ENCODE measurements at places on chromosomes 11 and 22. TPM values are rescaled to one million over a fixed set of nuclear protein-coding genes. Genes with fewer than 3 reads are reported as not detected.

The SUSD2 gene
- total RNA-seq = 5.7 TPM

The UPB1 gene
- 12.1 TPM for total RNA-seq

The OR51D1 gene
- not detected for total RNA-seq

The PRR14L gene
- 52.3 TPM for total RNA-seq

The SCUBE2 gene
- total RNA-seq = 3.5 TPM

The RIBC2 gene
- 38.5 TPM for total RNA-seq

The GAB4 gene
- 8.5 TPM for total RNA-seq

The GPHA2 gene
- total RNA-seq = 9.4 TPM

The WT1 gene
- total RNA-seq = 278 TPM

The KDELR3 gene
- 6.7 TPM for total RNA-seq

The BDNF gene
- 0.87 TPM for total RNA-seq

The NKAPD1 gene
- 20.8 TPM for total RNA-seq

DNA sequence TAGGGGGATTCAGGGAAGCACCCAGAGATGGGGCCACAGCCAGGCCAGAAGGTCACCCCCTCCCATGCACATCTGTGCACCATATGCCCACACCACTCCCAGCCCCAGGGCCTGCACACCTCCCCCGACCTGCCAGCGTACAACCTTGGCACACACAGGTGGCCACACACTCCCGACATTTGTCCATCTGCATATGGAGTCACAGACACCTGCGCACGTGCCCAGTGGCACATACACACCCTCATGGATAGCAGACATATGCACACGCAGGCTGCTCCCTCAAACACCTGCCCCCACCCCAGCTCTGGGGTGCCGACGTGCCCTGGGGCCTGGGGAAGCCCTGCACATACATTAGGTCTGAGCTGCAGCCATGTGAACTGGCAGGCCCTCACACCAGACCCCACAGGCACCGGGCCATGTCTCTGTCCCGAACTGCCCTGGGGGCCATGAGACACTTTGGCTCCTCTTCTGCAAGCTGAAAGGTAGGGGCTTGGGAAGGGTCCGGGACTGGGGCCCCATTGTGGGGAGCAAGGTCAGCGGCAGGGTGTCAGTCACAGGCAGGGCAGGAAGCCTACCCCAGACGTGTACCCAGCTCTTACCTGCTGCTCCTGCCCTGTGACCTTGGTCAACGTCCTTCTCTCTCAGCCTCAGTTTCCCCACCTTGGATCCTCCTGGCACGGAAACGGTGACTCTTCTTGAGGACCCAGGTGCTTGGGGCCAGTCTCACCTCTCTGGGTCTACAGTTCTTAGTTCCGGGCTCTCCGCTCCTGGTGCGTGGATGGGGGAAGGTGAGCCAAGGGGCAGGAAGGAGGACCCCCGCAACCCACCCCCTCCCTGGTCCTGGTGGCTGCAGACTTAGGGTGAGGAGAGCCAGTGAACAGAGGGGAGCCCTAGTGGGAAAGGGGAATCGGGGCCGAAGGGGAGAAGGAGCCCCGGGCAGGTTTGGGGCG lies 579 bp upstream of the CABP7 start:
- no peak overlapping the region for H3K27ac ChIP-seq
- H3K4me1 ChIP-seq = no peaks in the 10 kb centered on the region
- no peak for DNase-seq
- no peaks in the 10 kb centered on the region for H3K36me3 ChIP-seq
- H3K27me3 ChIP-seq = peaks cover 4% of the 10 kb centered on the region

DNA sequence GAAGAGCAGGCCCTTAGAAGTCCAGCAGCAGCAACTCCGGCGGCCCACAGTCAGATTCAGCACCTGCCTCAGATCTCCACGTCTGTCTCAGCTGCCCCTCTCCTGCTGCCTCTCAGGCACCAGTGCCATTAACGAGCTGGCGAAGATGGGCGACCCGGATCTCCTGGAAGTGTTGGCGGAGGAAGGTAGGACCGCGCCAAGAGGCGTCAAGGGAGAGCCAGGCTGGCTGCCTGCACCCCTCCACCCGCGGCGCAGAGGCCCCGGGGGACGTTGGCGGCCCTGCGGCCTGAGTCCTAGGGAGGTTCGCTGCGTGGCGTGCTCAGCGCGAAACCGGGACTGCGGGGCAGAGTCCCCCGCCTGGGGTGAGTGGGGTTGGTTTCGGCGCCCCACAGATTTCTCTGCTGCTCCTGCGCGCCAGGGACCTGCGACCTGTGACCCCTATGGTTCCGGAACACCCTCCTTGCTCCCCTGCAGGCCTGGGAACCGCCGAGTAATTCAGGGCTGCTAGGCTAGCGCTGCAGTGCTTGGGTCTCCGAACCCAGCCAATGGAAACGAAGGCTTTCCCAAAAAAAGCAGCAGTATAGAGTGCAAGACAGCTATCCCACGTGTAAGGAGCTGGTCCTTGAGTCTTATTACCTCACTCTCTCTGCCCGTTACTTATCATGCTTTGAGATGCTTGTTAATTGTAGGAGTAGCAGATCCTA lies 615 bp downstream of the ANO5 start:
- H3K27me3 ChIP-seq = no peaks in the 10 kb centered on the region
- H3K4me3 ChIP-seq = peak overlapping the region; percentile 81
- peak overlapping the region; percentile 53 for H3K27ac ChIP-seq
- DNase-seq = peak; percentile 35
- H3K36me3 ChIP-seq = no peaks in the 10 kb centered on the region

DNA sequence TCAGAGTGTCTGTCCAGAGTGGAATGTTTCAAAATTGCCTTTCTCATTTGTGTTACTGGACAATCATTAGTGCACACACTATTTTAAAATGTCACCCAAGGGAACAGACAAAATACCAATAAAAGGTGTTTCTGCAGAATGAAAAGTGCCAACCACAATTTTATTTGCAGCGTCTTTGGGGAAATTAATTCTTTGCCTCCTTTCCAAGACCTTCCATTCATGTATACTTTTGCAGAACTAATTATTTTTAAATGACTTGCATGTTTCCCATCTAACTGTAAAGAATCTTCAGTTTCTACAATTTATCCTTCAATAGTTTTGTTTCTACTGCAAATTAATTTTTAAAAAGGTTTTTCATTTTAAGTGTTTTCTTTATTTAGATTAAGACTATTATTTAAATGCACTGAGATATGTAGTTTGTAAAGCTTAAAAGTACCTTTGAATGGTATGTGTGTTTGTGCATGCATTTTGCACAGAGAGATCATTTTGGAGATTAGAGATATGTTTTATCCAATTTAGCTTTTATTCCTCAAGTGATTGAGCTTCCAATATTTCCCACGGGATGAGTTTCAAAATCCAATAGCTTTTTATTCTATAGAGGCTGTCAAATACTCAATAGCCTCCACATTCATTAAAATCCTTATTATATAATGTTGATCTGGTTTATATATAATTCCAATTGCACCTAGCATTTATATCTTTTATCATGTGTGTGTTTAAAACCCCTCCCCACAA lies 1235.7 kb downstream of the LRRC4C start:
- H3K4me3 ChIP-seq = no peak overlapping the region
- no peaks in the 10 kb centered on the region for H3K4me1 ChIP-seq
- no peaks in the 10 kb centered on the region for H3K36me3 ChIP-seq
- H3K27me3 ChIP-seq = no peaks in the 10 kb centered on the region
- H3K27ac ChIP-seq = no peak overlapping the region

GRCh38 chr11:64317961-64318765 lies at the start of gene PRDX5:
PRDX5 (plus strand) TSS chr11:64318121; CDS start chr11:64318216, 95 bp downstream.
- no peaks in the 10 kb centered on the region for H3K36me3 ChIP-seq

- no peak overlapping the region for H3K27ac ChIP-seq
- H3K4me1 ChIP-seq = no peaks in the 10 kb centered on the region
- DNase-seq = no peak
- no peaks in the 10 kb centered on the region for H3K27me3 ChIP-seq
- no peak overlapping the region for H3K4me3 ChIP-seq
- no peaks in the 10 kb centered on the region for H3K36me3 ChIP-seq
These were observed 23.9 kb downstream of the AASDHPPT start for GRCh38 chr11:106101370-106101769.

DNA sequence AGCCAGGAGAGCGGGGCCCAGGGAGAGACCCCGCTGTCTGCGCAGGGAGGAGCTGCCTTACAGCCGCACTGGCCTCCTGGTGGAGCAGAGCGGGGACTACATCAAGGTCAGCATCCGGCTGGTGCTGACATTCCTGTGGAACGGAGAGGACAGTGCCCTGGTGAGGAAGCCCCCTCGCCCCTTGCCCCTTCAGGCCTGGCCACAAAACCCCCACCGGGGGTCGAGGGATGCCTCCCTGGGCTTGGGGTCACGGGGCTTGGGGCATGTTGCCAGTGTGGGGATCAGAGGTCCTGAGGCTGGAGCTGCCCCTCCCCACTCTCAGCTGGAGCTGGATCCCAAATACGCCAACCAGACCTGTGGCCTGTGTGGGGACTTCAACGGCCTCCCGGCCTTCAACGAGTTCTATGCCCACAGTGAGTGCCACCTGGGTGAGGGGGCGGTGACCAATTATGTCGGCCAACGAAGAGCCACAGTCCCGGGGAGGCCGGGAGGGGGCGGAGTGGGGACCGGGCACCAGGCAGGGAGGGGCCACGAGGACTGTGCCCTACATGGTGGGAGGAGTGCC lies 4.2 kb downstream of the MUC5B start:
- H3K4me3 ChIP-seq = no peak overlapping the region
- H3K27ac ChIP-seq = no peak overlapping the region
- H3K4me1 ChIP-seq = peaks cover 9% of the 10 kb centered on the region
- no peaks in the 10 kb centered on the region for H3K27me3 ChIP-seq

DNA sequence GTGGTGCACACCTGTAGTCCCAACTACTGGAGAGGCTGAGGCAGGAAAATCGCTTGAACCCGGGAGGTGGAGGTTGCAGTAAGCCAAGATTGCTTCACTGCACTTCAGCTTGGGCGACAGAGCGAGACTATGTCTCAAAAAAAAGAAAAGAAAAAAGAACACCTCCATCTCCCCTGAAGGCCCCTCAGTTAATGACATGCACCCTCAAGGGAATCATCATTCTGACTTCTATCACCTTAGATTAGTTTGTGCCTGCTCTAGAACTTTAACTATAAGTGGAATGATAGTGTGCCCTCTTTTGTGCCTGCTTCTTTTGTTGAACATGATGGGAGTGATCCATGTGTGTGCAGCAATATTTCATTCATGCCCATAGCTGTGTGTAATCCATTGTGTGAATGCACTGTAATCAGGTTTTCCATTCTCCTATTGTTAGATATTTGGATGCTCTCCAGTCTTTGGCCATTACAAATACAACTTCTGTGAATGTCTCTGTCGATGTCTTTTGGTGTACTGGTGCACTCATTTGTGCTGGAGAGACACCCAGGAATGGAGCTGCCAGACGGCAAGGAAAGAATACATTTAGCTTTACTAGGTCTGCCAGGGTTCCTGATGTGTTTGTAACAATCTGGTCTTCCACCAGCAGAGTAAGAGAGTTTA lies 883 bp upstream of the VPREB3 start:
- H3K27me3 ChIP-seq = no peaks in the 10 kb centered on the region
- H3K4me3 ChIP-seq = no peak overlapping the region
- no peak overlapping the region for H3K27ac ChIP-seq
- H3K4me1 ChIP-seq = peaks cover under 1% of the 10 kb centered on the region
- DNase-seq = no peak

- DNase-seq = no peak
- no peaks in the 10 kb centered on the region for H3K27me3 ChIP-seq
- H3K4me1 ChIP-seq = no peaks in the 10 kb centered on the region
These were observed 36.4 kb upstream of the E2F8 start for GRCh38 chr11:19276859-19277808.

DNA sequence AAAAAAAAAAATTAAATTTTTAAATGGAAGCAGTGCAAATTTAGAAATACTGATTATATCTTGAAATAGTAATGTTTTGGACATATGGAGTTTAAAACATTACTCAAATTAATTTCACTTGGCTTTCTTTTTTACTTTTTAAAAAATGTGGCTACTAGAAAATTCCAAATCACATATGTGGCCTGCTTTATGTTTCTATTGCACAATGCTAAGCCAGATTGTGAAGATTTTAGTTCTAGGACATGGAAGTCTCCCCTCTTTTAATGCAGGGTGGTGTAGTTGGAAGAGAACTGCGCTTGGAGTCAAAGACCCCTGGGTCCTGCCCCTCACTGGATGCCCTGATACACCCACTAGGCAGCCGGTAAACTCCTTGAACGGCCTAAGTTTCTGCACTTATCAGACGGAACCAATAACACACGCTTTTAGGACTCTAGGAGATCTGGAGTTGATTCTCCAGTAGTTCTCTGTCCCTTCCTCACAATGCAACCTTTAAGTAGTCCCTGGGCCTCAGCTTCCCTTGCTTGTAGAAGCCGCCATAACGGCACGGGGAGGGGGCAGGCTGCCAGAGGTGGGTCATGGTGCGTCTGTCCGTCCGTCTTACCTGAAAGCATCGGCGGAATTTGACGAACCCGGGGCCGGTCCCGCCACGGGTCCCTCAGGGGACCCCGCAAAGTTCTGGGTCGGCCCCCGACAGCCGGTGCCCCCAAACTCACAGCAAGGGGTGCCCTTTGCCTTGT lies 505 bp downstream of the FAM227A start:
- H3K4me1 ChIP-seq = peaks cover 4% of the 10 kb centered on the region
- H3K4me3 ChIP-seq = peak overlapping the region; percentile 83
- H3K27ac ChIP-seq = peak overlapping the region; percentile 83
- no peaks in the 10 kb centered on the region for H3K27me3 ChIP-seq
- no peaks in the 10 kb centered on the region for H3K36me3 ChIP-seq
- DNase-seq = no peak

GRCh38 chr11:3021125-3021524 lies 29.0 kb upstream of the NAP1L4 start:
- H3K4me1 ChIP-seq = no peaks in the 10 kb centered on the region
- H3K27ac ChIP-seq = no peak overlapping the region
- H3K4me3 ChIP-seq = no peak overlapping the region
- peak; percentile 70 for DNase-seq
- no peaks in the 10 kb centered on the region for H3K36me3 ChIP-seq
- H3K27me3 ChIP-seq = no peaks in the 10 kb centered on the region

GRCh38 chr11:60195923-60196368 lies 13.1 kb upstream of the MS4A6A start:
- no peaks in the 10 kb centered on the region for H3K36me3 ChIP-seq
- H3K4me1 ChIP-seq = peaks cover 13% of the 10 kb centered on the region
- peak overlapping the region; percentile 42 for H3K27ac ChIP-seq
- H3K27me3 ChIP-seq = no peaks in the 10 kb centered on the region

GRCh38 chr11:10551290-10551592 lies 10.3 kb upstream of the RNF141 start:
- no peak overlapping the region for H3K27ac ChIP-seq
- DNase-seq = no peak
- no peak overlapping the region for H3K4me3 ChIP-seq
- no peaks in the 10 kb centered on the region for H3K27me3 ChIP-seq
- H3K36me3 ChIP-seq = no peaks in the 10 kb centered on the region
- no peaks in the 10 kb centered on the region for H3K4me1 ChIP-seq

Measured in testis (tissue), 5 donors.